ENCODE measurements at places on chromosomes 3 and 15. TPM values are rescaled to one million over a fixed set of nuclear protein-coding genes. Genes with fewer than 3 reads are reported as not detected.

DNA sequence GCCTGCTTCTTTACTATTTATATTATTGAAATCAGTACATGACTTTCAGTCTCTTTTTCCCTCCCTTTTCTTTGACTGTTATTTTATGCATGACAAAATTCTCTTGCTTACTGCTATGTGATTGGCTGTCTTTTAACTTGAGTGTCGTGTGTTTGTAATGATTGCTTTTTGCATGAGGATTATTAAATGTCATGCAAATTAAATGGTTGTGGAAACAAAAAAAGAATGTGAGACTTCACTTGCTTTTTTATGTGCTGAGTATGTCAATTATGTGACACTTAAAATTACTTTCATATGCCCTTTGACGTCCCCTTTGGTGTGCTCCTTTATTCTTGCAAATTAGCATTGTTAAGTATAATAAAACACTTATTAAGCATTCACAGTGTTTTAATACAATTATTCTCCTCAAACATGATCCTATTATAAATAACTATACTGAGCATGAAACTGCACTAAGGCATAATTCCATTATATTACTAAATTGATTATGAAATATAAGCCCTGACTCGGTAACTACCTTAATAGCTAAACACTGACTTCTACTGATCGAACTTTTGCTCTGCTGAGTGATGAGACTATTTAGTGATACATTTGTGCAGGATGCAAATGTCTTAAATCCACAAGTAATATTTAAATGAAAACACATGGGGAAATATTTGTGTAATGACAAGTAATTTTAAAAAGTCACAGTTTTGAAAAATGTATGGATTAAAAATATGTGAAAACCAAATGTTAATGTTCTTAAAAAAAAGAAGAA, 401.7 kb downstream of the NLGN1 start:
- no peak overlapping the region for H3K27ac ChIP-seq
- no peaks in the 10 kb centered on the region for H3K27me3 ChIP-seq
- H3K4me3 ChIP-seq, result peak overlapping the region; percentile 2
- no peak for DNase-seq
- H3K4me1 ChIP-seq, result peaks cover 55% of the 10 kb centered on the region

DNA sequence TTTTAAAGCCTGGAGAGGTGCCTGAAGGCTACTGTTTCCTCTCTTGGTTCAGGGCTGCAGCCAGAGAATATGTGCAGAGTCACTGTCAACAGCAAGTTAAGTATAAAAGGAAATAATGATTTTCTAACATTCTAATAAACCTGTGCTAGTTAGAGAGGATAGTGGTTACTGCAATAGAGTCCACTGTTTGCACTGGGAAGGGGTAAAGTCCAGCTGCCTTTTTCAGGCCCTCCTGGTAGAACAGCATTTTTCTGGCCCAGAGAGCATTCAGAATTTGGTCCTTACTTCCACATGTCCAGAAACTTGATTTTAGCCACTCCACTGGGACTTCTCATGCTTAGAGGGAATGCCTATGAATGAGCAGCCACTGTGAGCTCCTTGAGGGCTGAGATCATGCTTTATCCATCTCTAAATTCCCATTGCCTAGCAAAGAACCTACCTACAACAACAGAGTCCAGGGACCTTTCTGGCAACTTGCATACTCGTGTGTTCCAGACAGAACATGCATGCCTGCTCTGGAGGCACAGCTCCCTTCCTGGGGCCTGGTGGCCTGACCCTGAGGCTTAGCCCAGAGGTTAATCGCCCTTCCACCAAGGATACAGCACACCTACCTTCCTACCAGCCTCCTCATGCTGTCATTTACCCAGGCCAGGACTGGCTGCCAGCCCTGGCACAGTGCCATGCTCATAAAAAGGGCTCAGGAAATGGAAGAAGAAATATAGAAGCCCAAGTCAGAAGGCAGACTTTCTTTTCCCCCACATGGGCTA, 50.3 kb upstream of the ATP13A3 start:
- no peaks in the 10 kb centered on the region for H3K4me1 ChIP-seq
- peaks cover 4% of the 10 kb centered on the region for H3K36me3 ChIP-seq
- no peak overlapping the region for H3K27ac ChIP-seq
- no peaks in the 10 kb centered on the region for H3K27me3 ChIP-seq
- no peak for DNase-seq
- no peak overlapping the region for H3K4me3 ChIP-seq

DNA sequence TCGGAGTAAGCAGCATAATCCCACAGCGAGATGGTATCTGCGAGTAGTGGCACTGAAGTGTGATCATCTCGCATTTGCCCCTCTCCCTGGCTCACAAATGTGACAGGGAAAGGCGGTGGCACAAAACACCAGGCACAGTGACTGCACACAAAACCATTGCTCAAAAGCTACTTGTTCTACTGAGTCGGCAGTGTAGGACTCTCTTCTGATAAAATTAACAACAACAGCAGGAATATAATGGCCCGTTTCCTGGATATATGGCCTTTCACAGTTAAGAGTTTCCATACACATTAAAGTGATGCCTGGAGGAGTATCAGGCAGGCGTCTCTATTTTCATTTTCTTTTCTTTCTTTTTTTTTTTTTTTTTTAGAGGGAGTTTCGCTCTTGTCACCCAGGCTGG, 69.0 kb downstream of the MYO1E start:
- DNase-seq, result no peak
- no peaks in the 10 kb centered on the region for H3K27me3 ChIP-seq
- peaks cover 24% of the 10 kb centered on the region for H3K4me1 ChIP-seq

PEX5L gene
- 7.0 TPM for total RNA-seq

SLC12A1 gene
- 0.19 TPM for total RNA-seq

SLC22A13 gene
- 0.66 TPM for total RNA-seq

SEMA3B gene
- total RNA-seq, result 8.0 TPM

A4GNT gene
- total RNA-seq, result not detected

Measured in GM23338 (cell line).